ENCODE measurements at places on chromosomes 4 and X.

- peak; percentile 20 for DNase-seq
Measured at GRCh38 chr4:128846063-128846462, 36.6 kb downstream of the JADE1 start.

- DNase-seq, result no peak
Measured at GRCh38 chr4:1593881-1594345, 90.2 kb downstream of the FAM53A start.

DNA sequence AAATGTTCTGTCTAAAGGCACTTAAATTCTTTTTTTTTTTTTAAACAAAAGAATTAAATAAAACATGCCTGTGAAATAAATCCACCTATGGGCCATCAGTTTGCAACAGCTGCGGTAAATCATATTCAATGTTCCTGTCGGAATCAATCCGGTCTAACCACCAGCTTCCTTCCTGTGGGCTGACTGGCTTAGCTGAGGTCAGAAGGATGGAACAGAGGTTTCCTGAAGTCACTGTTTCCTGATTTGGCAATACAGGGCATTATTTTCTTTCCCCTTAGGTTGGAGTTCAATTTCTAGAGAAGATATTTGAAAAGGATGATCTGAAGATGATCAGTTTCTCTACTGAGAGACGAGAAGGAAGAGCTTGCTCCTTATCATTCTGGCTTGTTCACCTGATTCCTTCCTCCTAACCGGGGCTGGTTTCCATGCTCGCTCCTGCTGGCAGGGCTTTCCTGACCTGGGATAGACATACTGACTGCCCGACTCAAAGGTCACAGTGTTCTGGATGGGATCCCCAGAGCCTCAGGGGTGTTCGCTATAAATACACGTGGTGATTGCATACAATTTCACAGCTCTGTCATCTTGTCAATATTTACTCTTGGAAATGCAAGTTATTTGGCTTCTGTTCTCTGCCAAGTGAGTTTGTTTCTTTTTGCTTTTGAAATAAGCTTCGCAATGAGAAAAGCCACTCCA lies 21.7 kb downstream of the PDLIM3 start:
- DNase-seq, result peak; percentile 61

GRCh38 chr4:73211968-73212367 lies 46.6 kb downstream of the ANKRD17 start:
- no peak for DNase-seq

DNA sequence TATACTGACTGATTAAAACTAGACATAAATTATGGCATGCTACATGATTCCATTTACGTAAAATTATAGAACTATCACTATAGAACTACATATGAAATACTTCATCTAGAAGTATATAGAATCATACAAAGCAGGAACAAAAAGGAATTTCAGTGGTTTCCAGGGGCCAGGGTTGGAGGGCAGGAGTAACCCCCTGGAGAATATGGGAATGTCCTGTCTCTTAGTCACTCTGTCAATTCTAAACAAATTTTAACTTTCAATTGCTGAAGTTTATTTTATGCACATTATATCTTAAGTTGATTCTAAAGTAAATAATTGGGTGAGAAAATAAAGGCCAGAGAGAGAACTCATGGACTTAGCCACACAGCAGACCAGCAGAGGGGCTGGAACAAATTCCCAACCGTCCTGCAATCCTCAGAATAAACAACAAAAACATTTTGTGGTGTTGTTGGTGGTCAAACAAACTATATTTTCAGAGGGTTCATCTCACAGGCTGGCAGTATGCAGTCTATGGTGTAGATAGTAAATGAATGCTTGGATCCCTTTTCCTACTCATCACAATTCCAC lies 476.9 kb upstream of the SLIT2 start:
- DNase-seq, result no peak

DNA sequence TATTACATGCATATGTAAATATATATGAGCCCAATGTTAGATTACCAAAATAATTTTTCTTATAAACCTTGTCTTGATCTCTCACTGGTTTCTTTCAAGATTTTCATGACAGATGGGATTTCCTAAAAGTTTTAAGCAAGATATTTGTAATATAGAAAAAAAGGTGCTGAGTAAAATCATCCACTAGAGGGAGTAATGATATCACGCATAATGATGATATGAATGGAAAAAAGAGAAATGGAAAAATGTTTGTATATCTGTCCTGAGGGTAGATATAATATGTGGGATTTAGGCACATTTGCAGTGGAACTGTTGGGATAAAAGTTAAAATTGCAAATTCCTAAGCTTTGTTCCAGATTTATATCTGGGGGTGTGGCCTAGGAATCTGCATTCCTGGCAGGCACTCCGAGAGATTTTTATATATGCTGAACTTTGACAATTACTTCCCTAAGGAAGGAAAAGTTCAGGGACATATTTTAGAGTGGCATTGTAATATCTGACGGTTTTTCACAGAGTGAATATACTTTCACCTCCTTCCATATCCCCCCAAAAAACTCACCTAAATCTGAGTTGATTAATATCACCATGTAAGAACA lies 60.5 kb downstream of the TMA16 start:
- DNase-seq, result peak; percentile 35

DNA sequence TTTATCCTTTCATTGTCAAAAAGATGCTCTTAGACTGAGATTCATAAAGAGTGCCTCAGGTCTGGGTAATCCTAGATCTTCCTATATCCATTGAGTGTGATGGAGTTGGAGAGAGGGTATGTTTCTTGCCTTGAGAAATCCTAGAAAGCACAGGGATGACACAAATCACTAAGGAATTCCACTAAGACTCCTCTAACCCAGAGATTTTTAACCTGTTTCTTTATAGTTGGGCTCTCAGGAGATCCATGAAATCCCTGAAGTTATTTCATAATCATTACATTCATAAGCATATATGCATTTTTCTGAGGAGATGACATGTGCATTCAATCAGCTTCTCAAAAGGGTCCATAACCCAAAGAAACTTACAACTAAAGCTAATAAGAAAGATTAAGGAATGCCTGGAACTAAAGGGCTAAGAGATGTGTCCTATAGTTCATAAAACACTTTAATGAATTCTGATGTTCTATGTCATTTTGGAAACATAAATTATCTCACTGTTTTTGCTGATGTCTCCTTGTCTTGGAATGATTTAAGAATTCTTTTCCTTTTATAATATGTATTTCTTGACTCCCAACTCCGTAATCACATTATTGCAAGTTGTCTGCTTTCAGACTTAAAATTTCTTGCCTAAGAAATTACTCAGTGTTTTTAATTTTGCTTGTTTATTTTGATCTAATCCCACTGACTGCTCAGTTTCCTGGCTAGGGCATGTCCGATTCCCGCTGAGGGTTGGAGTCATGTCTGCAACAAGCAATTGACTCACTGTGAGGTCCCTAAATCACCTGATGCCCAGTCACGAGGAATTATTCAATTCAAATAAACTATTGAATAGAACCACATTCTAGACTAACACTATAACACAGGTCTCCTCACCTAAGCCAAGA lies 2.8 kb upstream of the AMTN start:
- peak; percentile 98 for DNase-seq

Measured in bronchial epithelial cell (primary cell).